HS-27A (cell line): ENCODE measurements at places on chromosomes 4 and X.

DNA sequence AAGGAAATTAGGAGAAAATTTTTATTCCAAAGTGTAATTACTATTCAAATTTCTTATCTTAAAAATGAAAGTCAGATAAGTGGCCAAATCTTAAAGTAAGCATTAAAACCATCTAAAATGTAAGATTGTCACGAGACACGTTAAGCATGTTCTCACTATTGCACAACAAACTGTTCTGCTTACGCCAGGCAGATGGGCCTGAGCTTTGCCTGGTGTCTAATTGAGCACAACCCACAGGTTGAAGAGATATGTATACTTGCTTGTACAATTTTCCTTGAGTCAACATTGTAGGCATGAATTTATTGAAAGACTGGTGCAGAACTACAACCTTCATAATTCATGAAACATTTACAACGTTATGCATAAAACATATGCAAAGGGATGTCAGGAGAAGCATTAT is 3.9 kb downstream of the RNF128 start:
- no peak for DNase-seq

DNA sequence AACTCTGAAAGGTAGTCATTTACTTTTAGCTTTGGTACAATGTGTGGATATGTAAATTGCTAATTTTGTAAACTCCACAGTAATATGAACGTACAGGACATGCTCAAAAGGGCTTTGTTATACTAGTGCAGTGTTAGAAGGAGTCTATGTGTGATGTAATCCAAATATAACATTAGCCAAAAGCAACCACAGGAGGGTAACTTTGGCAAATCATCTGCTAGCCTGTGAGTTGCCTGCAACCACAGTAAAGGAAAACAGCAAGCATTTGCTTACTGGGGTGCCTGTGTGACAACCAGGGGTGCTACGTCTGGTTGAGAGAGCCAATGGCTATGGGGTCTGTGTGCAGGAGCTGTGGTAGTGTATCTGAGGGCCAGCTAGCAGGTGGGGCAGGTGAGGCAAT is 245.8 kb downstream of the ADAMTS3 start:
- DNase-seq: no peak

- DNase-seq: no peak
Measured at GRCh38 chr4:25427871-25428270, 50.8 kb downstream of the ANAPC4 start.

GRCh38 chr4:15005474-15006115 is 3.3 kb downstream of the CPEB2 start:
- no peak for DNase-seq

GRCh38 chr4:94274912-94275311 is 67.2 kb downstream of the SMARCAD1 start:
- no peak for DNase-seq
